ENCODE measurements at places on chromosomes 5 and 9.
A peak's percentile ranks its signal among the peaks of the same experiment; 100 is the strongest.

DNA sequence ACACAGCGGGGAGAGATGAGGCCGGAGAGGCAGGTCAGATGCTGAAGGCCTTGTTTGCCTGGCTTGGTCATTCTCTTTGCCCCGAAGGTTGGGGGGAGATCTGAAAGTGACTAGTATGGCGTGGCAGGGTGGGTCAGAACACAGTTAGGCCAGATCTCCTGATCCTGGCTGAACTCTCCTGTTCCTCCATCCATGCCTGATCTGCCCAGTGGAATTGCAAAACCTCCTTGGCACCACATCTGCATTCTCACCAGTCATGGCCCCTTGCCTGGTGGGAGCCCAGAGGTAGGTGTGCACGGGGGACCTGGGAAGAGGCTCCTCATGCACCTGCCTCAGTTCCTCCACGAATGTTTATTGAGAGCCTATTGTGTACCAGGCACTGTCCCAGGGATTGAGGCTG, 23.2 kb downstream of the TEX53 start:
- no peak for DNase-seq

DNA sequence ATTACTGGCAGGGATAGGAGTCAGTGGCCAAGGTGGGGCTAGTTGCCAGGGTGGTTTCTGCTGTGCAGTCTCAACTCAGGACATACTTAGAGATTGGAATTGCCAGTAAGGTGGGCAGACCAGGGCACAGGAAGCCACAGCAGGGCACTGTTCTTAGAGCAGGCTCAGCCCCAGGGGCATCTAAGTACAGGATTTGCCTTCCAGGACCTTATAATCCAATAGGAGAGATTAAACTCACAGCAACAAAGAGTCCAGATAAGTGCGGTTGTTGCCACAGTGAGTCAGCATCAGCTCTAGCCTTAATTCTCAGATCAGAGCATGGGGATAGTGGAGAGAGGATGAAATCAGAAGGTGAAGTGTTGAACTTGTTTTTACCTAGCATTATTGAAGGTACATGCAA, 265.8 kb upstream of the TRPC7 start:
- no peak for DNase-seq

DNA sequence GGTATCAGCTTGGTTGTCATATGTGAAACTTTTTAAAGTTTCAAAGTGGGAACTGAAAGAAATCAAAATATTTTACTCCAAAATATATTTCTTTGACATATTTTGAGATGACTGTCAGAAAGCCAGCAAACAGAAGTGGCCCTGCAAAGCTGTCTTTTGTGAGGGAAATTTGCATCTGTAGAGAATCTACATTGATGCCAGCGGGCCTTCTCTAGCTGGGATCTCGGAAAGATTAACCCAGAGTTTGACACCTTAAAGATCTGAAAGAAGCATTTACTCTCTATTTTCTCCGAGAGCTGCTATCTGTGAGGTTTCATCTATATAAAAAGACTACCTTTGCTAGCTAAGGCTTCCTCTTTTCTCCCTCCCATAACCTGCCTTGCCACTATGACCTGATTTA, 303.6 kb downstream of the FBXL17 start:
- DNase-seq, result no peak

- DNase-seq, result no peak
These were observed 779 bp upstream of the CTNNA1 start for GRCh38 chr5:138752341-138752950.

DNA sequence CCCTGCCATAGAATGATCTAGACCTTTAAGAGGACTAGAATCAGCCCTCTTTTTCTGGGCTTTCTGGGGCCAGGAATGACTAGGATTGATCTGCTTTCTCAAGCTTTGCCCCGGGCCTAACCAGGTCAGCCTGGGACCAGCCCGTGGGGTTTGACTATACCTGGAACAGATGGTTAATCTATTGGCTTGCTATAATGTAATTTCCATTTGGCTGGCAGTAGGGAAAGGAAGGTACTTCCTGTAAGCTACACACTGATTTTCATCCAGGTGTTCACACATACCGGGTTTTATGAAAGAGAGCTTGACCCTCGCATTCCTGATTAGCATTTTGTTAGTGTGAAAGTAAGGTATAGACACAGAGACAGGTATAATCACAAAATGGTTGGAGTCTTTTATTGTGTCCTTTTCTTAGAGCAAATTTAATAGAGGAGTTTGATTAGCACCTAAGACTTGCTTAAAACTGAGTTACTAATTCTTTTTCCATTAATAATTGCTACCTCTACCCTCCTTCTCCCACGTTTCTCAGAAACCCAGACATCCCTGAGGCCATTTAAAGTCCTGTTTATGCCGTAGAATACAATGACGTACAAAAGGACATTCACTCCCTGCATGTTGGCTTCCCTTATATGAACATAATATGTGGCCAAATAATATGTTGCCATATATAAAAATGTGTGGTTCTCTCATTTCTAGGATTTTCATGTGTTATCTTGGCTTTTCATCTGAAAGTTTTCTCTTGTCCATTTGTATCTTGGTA, 17.3 kb downstream of the LNPEP start:
- DNase-seq, result no peak

DNA sequence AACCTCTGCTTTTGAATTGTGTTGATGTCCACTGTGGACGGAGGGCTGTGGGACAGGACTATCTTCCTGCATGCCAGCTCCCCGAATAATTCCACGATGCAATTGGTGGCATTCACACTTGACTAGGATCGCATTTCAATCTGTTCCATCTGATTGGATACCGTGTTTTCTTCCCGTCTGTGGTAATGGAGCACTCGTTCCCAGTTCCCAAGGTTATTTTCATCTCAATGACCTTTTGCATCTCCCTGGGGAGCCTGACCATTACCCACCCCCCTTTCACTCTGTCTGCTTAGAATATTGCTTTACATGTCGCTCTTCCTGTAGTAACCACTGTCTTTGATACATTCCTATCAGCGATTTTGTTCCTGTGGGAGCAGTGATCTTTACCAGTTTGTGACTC, 402.2 kb upstream of the WWC1 start:
- DNase-seq, result no peak

DNA sequence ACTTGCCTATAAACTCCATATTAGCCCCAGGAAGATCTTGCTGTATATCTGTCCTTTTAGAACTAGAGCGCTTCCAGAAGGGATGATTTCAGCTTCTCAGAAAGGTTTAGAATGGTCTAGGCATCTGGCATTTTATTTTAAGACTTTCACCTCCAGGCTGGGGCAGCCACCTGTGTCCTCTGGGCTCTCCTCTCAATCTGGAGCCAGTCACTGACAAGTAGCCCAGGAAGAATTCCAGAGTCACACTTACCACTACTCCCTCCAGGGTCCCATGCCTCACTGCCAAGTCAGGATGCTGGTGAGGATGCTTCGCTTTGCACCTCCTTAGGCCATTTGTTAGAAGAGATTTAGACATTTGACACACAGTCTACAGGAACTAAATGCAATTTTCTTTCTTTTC, 20.8 kb downstream of the B4GALT1 start:
- no peak for DNase-seq

DNA sequence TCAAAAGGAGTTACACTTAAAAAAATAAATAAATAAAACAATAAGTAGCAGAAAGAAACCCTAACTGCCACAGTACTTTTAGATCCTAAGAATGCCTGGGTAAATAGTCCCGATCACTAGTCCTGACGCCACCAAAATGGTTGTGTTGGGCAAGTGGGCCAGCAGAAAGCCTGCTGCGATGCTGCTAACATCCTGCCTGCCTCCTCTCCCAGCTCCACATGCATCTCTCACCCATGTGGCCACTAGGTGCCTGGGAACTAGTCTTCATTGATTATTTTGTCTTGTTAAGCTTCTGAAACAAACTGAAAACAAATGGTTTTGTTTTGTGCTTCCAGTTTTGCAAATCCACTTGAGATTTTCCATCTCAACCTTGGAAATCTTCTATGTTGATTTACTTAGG, 54.4 kb upstream of the TRAF1 start:
- no peak for DNase-seq

- no peak for DNase-seq
These were observed 57.9 kb upstream of the ANKH start for GRCh38 chr5:14929293-14930065.

DNA sequence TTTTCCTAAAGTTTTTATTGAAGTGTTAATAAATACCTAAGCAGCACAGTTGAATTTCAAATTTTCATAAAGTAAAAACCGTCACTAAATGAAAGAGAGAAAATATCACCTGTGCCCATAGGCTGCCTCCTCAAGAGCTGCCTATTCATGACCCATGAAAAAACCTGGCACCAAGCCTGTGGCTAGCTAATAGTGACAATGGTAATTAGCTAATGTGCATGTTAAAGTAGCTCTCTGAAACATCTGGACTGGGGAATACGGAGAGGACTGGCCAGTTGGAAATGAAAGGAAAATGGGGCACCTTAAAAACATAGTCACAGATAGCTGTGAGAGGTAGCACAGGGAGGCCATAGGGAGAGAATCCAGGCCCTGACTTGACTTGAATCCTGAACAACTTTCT, 5.4 kb upstream of the GNE start:
- no peak for DNase-seq

- no peak for DNase-seq
These were observed 115.9 kb downstream of the RGS3 start for GRCh38 chr9:113579283-113580040.

- no peak for DNase-seq
These were observed 415.7 kb downstream of the ZNF608 start for GRCh38 chr5:124330595-124331220.

- DNase-seq, result no peak
These were observed 273.9 kb downstream of the GADD45G start for GRCh38 chr9:89878687-89879086.

- DNase-seq, result peak; percentile 13
These were observed 188.6 kb downstream of the FSTL4 start for GRCh38 chr5:133423618-133424282.

- DNase-seq, result no peak
These were observed 211.8 kb downstream of the NR3C1 start for GRCh38 chr5:143191720-143192119.

All from HL-60 (cell line).